ENCODE measurements at places on chromosomes 16 and 17. TPM values are rescaled to one million over a fixed set of nuclear protein-coding genes. Genes with fewer than 3 reads are reported as not detected.

Gene CORO6
- 0.63 TPM for total RNA-seq

- DNase-seq, result peak; percentile 65
These were observed at the start of gene SPIRE2 for GRCh38 chr16:89828199-89828869. SPIRE2 (plus strand) TSS chr16:89828475; CDS start chr16:89828551, 76 bp downstream.

DNA sequence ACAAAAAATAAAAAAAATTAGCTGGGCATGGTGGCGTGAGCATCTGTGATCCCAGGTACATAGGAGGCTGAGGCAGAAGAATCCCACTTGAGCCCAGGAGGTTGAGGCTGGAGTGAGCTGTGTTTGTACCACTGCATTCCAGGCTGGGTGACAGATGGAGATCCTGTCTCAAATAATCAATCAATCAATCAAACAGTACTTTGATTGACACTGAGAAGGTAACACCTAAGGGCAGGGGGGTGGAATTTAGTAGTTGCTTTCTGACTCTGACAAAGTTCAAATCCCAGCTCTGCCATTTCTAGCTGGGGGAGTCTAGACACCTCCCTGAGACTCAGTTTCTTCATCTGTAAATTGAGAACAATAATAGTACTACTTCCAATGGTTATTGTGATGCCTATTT is 12.0 kb downstream of the SSH2 start:
- DNase-seq, result no peak

DNA sequence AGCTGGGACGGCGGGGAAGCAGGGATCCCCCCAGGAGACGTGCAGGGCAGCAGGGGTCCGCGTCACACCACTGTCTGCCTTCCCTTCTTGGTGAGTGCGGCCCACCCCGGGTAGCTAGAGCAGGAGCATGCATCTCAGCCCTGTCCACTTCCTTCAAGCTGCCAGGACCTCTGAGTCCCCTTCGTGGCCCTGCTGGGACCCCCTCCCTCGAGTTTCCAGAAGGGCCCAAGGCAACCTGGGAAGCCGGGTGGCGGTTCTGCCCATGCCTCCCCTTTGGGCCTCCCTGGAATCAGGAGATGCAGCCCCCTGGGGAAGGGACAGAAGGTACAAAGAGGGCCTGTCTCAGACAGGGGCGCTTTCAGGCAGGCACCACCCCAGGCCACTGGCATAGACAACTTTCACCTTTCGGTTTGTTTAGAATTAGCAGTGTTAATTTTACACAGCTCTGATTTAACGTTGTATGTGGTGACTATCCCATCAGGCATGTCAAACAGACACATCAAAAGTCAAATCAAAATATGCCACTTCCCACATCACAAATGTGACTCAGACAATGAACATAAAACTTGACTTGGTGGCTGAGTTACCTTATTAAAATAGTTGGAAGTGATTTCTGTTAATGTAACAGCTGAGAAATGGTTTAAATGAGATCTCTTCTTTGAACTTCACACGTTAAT is 94.5 kb upstream of the METRNL start:
- DNase-seq, result no peak

Gene NOD2
- not detected for total RNA-seq

GRCh38 chr17:30947796-30948195 is 23.0 kb upstream of the RNF135 start:
- no peak for DNase-seq

Gene RTN4RL1
- total RNA-seq, result not detected

DNA sequence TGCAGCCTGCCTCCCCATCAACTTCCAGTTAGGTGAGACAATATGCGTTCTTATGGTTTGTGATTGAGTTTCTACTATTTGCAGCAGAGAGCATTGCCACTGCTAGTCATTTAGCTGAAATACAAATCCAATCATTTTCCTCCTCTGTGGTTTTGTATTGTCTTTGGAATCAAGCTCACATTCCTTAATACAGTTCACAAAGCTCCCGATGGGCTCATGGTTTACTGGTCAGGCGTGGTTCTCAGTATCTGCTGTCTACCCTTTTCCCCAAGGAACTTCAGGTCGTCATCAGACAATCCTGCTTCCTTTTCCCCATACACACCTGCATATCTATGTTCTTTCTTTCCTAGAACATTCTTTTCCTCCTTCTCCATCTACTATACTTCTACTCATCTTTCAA is 69.6 kb upstream of the GAS7 start:
- no peak for DNase-seq

Gene CLDN7
- 13.2 TPM for total RNA-seq

- DNase-seq, result peak; percentile 38
These were observed 14.0 kb upstream of the DPEP1 start for GRCh38 chr16:89599451-89599858.

GRCh38 chr17:64773836-64774761 is 112.0 kb upstream of the SMURF2 start:
- peak; percentile 47 for DNase-seq

Gene METTL26
- 106 TPM for total RNA-seq

Gene ANKRD40CL
- total RNA-seq, result not detected

Data from NCI-H460 (cell line).